Endothelial cell (in vitro differentiated cells): ENCODE measurements at places on chromosomes 3 and 15.
A peak's percentile ranks its signal among the peaks of the same experiment; 100 is the strongest.

GRCh38 chr3:101284757-101285156, 35.6 kb downstream of the IMPG2 start:
- H3K27ac ChIP-seq, result no peak overlapping the region
- no peaks in the 10 kb centered on the region for H3K36me3 ChIP-seq
- H3K4me3 ChIP-seq, result no peak overlapping the region
- peaks cover 1% of the 10 kb centered on the region for H3K27me3 ChIP-seq
- H3K4me1 ChIP-seq, result no peaks in the 10 kb centered on the region
- no peak for DNase-seq

- no peaks in the 10 kb centered on the region for H3K27me3 ChIP-seq
- peaks cover 38% of the 10 kb centered on the region for H3K36me3 ChIP-seq
- H3K4me3 ChIP-seq, result peak overlapping the region; percentile 73
- peak overlapping the region; percentile 59 for H3K27ac ChIP-seq
- no peak for DNase-seq
Measured at GRCh38 chr15:74007820-74008371, 13.4 kb downstream of the PML start.

GRCh38 chr15:99467338-99467720, 98.5 kb upstream of the MEF2A start:
- no peaks in the 10 kb centered on the region for H3K36me3 ChIP-seq
- DNase-seq, result no peak
- no peaks in the 10 kb centered on the region for H3K4me1 ChIP-seq
- H3K4me3 ChIP-seq, result no peak overlapping the region
- H3K27ac ChIP-seq, result no peak overlapping the region

DNA sequence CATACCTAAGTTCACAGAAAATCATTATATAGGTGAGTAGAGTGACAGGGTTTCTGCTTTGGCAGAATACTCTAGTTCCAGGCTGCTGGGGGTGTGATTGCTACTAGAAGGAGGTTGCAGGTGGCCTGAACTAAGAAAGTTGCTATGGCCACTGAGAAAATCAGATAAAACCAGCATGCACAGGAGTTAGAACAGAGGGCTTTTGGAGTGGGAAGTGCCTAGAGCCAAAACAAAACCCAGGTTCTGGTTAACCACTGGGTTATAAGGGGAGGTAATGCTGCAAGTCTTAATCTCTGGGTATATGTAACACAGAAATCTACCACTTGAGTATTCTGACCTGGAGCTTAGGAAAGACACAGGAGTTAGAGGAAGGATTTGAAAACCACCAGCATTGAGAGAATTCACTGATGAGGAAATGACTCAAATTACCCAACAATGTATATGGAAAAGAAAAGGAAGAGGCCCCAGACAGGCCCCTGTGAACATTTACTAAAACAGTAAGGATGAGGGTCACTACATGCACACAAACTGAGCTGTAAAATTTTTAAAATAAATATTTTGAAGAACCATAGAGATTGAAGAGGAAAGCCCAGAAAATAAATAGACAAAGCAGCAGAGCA, 60.0 kb downstream of the PLOD2 start:
- peaks cover 3% of the 10 kb centered on the region for H3K36me3 ChIP-seq
- no peaks in the 10 kb centered on the region for H3K27me3 ChIP-seq
- DNase-seq, result no peak
- peak overlapping the region; percentile 33 for H3K27ac ChIP-seq
- peaks cover 23% of the 10 kb centered on the region for H3K4me1 ChIP-seq

GRCh38 chr3:23746441-23746840, 59.3 kb upstream of the UBE2E1 start:
- H3K4me1 ChIP-seq, result peaks cover 36% of the 10 kb centered on the region
- no peak overlapping the region for H3K4me3 ChIP-seq
- H3K27ac ChIP-seq, result no peak overlapping the region

GRCh38 chr15:69627548-69628158, 175.0 kb downstream of the RPLP1 start:
- no peak overlapping the region for H3K27ac ChIP-seq
- H3K4me3 ChIP-seq, result no peak overlapping the region
- H3K27me3 ChIP-seq, result peaks cover 6% of the 10 kb centered on the region
- peaks cover 14% of the 10 kb centered on the region for H3K4me1 ChIP-seq

DNA sequence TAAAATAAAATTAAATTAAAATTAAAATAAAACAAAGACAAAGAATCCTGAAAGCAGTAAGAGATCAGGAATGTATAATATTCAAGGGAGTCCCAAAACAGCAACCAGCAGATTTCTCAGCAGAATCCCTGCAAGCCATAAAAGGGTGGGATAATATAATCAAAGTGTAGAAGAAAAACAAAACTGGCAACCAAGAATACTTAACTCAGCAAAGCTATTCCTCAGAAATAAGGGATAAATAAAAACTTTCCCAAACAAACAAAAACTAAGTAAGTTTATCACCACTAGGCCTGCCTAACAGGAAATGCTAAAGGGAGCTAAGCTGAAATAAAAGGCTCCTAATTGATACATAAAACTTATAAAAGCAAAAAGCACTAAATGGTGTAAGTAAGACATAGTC, 29.8 kb downstream of the THBS1 start:
- no peak for DNase-seq
- no peak overlapping the region for H3K4me3 ChIP-seq
- H3K4me1 ChIP-seq, result no peaks in the 10 kb centered on the region
- peaks cover 3% of the 10 kb centered on the region for H3K27me3 ChIP-seq
- H3K27ac ChIP-seq, result no peak overlapping the region
